Globus pallidus (tissue), 1 donor: ENCODE measurements at places on chromosomes 2 and 18.

- no peak for DNase-seq
These were observed 100.3 kb downstream of the TTC32 start for GRCh38 chr2:19801367-19802080.

DNA sequence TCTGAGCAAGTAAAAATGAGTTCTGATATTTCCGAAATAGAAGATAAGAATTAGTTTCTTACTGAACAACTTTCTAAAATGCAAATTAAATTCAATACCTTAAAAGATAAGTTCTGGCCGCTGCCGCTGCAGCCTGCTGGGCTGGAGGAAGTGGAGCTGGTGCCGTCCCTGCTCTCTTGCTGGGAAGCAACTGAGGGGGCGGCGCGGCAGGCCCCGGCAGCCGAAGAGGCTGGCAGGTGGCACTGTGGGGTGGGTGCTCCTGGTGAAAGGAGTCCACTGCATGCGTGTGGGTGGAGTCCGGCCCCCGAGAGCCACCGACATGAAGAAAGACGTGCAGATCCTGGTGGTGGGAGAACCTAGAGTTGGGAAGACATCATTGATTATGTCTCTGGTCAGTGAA, 89.5 kb upstream of the ZNF519 start:
- no peak for DNase-seq

GRCh38 chr2:241774419-241775222, 2.0 kb upstream of the GAL3ST2 start:
- no peak for DNase-seq

- DNase-seq: peak; percentile 85
These were observed 8.6 kb downstream of the SH3BP4 start for GRCh38 chr2:234960175-234961088.

DNA sequence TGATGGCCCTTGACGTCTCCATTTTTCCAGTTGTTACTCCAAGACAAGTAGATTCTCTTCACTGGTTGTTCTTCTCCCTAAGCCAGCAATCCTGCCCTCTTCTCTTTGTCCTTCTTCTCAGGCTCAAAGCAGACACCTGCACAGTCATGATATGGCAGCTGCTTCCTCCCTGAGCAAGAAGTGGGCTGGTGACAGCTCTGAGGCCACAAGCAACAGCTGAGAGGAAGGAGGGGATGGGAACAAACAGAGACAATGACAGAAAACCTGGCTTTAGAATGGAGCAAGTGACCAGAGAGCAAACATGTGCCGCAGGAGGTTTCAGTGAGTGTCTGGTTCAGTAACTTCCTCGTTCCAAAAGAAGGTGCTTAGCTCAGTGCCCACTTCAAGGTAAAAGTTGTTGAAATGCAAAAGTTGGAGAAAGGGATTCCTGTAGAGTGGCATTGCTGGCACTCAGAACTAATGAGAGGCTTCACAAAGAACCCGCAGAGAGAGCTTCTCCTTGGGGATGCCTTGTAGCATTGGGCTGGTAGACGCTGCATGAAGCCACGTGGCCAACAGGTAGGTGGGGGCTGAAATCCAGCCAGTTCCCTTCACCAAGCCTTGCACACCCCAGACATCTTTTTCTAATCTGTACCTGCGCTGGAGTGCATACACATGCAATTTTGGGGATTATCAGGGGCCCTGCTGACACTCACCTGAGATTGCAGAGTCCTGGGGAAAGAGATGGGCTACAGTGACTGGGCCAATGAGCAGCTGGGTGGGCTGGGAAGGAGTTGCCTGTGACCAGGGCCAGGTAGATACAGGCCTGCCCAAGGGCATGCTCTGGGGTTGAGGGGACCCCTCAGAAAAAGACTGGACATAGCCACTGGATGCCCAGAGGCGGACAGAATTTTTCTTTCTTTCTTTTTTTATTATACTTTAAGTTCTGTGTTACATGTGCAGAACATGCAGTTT, 153.3 kb upstream of the RAB12 start:
- no peak for DNase-seq

GRCh38 chr2:238943338-238944067, 95.6 kb downstream of the TWIST2 start:
- DNase-seq: no peak

GRCh38 chr2:167342769-167343168, 454.5 kb downstream of the XIRP2 start:
- DNase-seq: no peak

DNA sequence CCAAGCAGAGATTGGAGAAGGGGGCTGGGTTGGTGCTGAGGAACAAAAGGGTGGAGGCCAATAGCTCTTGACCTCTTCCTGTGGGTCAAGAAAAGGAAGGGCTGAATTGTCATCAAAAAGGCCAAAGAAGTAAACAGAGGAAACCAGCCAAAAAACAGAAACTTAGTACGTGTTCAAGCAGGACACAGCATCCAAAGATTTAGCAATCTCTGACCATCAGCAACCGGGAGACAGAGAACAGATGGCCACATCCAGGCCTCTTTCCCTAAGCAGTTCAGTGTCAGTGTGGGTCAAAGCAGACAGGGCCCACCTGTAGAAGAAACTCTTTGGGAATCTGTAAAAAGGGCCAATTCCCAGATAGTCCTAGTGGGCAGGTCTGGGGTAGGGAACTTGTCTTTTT, 2.9 kb downstream of the DNPEP start:
- DNase-seq: no peak

DNA sequence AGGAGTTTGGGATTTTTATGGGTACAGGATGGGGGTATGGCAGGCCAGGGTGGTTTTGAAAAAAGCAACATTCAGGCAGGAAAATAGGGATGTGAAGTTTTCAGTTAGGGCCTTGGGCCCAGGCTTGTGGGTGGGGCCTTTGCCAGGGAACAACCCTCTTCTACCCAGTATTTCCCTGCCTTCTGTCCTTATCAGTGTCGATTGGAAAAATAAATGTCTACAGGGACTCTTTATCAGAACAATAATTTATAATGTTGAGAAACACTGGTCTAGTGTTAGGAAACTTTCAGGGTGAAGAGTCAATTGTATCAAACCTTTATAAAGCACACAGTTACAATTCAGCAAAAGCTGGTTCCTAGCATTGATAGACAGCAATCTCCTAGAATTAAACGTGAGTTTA, 214.1 kb upstream of the NABP1 start:
- DNase-seq: no peak

- no peak for DNase-seq
These were observed 721 bp downstream of the FHOD3 start for GRCh38 chr18:36298126-36298741.

- DNase-seq: no peak
These were observed 164.0 kb downstream of the RDH14 start for GRCh38 chr2:18396329-18397010.

DNA sequence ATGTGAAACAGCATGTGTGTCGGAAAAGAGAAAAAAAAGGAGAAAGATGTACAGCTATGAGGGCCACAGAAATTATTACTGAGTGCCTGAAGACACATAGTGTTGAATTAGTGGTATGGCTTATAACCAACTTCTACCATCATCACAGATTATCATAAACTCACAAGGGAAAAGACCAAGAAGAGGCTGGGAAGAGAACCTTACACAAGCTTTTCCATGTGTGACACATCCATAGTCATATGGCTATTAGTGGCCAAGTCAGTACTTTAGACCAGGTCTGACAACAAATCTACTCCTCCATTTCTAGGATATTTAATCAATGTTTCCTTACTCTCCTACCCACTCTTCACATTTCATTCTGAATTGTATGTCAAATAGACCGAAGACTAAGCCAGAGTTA, 3.5 kb upstream of the GALNT5 start:
- no peak for DNase-seq

DNA sequence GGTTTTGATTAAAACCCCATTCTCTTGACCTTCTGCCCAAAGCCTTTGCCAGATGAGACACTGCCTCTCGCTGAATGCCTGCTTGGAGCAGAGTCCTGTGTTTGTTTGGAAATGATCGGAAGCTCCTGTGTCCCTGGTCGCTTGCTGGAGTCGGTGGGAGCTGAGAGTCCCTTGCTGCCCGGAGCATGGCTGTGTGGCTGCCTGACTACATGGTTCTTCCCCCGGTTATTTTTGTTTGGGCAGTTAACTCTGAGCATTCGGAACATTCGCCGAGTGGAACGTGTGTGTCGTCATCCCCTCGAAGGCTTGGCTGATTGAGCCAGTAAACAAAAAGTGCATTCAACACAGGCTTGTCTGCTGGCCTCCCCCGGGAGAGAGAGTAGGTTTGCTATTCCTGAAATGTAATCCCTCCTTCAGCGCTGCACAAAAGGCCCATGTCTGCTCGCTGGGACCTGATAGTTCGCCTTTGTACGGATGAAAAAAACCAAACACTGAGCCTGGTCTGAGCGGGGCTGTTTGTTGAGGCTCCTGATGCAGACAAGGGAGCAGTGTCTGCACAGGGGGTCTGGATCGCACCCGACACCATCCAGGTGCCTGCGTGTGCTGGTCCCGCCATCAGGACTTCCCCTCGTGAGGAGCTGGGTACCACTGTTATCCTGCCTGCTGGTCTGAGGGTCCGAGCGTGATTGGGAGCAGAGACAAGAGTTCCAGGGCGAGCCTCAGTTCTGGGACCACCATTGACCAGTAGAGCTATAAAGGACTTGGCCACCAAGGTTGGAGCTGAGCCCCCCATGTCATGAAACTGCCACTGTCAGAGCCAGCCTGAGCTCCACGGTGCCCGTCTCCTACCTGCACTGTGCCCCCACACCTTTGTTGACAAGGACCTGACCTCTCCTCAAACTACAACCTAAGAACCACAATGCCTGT, 83.8 kb downstream of the AGAP1 start:
- DNase-seq: peak; percentile 94

DNA sequence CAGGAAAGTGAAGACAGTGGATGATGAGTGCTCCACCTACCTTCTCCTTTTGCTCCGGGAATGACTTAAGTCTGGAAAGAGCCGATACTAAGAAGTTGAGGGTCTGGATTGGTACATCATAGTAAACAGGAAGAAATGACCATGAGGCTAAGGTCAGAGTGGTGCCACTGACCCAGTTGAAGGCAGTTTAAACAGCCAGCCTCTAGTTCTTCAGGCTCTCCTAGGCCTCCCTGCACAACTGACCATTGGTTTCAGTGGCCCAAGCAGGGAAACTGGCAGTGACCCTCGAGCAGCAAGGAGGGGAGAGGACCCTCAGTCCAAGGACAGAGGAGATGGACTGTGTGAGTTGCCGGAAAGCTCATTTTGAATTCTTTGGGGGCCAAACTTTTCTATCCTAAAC, 119.1 kb downstream of the MAP4K4 start:
- no peak for DNase-seq

- DNase-seq: no peak
These were observed 512.7 kb upstream of the CDH2 start for GRCh38 chr18:28689588-28689987.

DNA sequence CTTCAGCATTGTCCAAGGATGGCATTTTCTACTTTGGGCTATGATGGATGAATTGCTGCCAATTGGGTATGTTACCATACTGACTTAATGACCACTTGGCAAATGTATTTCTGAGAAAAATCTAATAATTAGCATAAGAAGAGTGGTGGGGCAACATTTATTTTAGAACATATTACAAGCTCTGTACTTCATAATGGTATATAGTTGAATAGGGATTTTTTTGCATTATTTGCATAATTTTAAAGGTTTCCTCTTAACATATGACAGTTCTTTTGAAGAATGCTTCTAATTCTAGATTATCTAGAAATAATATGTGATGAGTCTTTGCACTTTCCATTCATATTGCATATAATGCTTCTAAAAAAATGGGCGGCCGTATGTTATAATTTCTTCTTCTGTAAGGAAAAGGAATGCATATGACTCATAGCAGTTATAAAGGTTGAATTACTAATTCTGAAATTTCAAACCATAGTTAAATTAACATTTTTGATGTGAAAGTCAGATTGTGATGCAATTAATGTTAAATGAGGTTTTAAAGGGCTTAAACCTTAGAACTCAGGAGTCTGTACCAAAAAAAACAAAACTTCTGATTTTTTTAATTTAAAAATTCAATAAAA, 1652.3 kb upstream of the SLC39A10 start:
- DNase-seq: no peak

- DNase-seq: no peak
These were observed 317.0 kb upstream of the MMADHC start for GRCh38 chr2:149904352-149905175.

- no peak for DNase-seq
These were observed 27.2 kb upstream of the FBLN7 start for GRCh38 chr2:112110966-112111365.

GRCh38 chr2:144154205-144154604, 365.7 kb downstream of the ZEB2 start:
- DNase-seq: no peak

GRCh38 chr2:25078170-25079049, 36.5 kb downstream of the EFR3B start:
- DNase-seq: no peak

DNA sequence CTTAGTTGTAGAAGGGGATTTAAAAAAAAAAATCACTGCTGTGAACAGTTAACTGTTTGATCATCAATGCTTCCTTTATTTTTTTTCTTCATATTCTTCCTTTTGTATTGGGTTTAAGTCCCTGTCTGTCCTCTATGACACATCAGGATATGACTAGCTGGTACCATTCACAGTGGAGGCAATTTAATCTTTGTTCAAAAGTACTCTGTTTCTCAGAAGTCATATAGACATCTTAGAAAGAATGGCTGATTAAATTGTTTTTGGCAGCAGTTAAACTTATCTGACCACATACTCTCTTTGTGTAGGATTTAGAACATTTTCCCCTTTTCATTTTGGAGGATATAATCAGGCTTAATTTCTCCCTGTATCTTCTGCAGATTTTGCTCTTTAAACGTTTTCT, 807.8 kb upstream of the CDH2 start:
- no peak for DNase-seq

- DNase-seq: no peak
These were observed 14.7 kb downstream of the CUL3 start for GRCh38 chr2:224570328-224570993.

GRCh38 chr2:26582890-26583289, 58.3 kb downstream of the CIB4 start:
- DNase-seq: no peak

DNA sequence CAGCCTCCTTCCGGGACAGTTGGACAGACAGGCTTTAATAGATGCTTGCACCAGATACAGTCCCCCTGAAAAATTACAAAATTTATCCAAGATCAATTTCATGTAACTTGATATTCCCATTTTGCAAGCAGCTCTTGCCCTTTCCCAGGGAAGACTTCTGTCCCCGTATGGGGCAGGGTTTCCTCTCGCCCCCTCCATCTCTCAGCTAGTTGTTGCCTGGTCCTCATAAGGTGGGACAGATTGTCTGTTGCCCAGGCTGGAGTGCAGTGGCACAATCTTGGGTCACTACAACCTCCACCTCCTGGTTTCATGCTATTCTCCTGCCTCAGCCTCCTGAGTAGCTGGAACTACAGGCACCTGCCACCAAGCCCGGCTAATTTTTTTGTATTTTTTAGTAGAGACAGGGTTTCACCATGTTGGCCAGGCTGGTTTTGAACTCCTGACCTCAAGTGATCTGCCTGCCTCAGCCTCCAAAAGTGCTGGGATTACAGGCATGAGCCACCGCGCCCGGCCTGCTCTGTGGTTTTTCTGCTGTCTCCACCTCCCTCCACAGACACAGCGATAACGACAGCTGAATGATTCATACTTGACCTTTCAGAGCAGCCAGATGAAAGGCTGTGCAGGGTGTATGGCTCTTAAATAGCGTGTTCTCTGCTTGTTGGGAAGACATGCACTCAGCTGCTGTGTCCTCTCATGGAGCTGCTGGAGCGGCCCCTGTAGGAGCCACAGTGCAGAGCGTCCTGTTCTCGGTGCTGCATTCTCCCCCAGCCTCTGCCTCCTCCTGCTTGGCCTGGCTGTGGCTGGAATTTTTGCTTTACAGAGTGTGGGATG, 61.4 kb downstream of the TTC39C start:
- DNase-seq: no peak
